ENCODE measurements at places on chromosomes 1 and 21.

DNA sequence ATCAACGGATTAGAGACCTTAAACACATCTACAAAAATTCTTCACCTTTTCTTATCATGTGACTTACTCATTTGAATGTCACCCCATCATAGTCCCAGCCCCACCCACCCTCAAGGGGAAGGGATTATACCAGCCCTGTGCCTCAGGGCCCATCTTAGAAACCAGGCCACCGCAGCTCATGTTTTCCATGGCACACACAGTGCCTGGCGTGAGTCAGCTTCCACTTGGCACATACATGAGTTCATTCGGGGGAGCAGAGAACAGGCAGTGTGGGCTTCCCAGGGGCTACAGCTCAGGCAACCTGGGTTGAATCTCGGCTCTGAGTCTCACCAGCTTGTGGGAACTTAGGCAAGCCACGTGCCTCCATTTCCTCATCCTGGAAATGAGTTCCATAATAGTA, 310.6 kb downstream of the NPHP4 start:
- no peak for DNase-seq

DNA sequence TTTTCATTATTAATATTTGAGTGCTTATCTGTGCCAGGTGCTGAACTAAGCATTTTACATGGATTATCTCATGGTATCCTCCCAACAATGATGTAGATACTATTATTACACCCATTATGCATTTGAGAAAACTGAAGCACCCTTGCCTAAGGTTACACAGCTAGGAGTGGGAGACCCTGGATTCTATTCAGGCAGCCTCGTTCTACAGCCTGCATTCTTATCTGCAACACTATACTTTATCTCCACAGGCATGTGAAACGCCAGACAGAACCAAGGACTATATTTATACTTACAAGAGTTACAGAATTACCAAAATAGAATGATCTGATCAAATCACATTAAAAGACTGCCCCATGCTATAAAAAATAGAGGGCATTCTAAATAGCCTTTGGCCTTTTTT, 22.4 kb downstream of the LPAR3 start:
- no peak for DNase-seq

- no peak for DNase-seq
Observed at GRCh38 chr1:230861489-230861888, 6.8 kb downstream of the C1orf198 start.

GRCh38 chr1:6391951-6392808, 1.4 kb downstream of the ACOT7 start:
- DNase-seq = no peak

DNA sequence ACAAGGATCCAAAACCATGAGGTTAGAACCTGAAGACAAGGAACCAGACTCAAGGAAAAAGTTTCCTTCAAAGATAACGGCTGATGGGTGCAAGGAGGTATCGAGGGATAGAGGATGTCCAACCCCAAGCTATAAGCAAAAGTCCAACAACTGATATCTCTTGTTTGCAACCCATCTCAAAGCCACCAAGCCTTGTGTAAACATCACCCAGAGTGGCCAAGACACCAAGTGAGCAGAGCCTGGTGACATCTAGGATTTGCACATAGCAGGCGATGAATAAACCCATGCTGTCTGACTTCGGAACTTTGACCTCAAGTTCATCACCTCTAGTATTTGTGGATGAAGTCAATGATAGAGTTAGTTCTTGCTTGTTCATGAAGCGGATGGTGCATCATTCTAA, 180.7 kb downstream of the ETS2 start:
- DNase-seq = no peak

DNA sequence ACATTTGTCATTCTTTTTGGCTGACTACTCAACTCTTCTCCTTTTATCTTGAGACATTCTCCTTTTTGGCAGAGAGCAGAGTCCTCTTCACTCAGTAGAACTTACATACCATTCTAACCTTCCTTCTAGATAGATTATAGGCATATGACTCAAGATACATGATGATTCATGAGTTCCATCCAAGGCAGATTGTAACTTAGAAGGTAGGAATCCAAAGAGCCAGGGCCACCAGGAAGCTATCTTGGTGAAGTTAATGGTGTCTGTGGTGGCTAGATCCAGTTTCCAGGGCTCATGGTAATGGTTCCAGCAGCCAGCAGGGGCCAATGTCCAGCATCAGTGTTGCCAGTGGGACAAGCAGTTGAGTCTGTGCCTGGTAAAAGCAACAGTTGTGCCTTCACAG, 76.1 kb upstream of the KIAA0040 start:
- DNase-seq = no peak

GRCh38 chr1:72516264-72516663, 233.9 kb upstream of the NEGR1 start:
- no peak for DNase-seq

DNA sequence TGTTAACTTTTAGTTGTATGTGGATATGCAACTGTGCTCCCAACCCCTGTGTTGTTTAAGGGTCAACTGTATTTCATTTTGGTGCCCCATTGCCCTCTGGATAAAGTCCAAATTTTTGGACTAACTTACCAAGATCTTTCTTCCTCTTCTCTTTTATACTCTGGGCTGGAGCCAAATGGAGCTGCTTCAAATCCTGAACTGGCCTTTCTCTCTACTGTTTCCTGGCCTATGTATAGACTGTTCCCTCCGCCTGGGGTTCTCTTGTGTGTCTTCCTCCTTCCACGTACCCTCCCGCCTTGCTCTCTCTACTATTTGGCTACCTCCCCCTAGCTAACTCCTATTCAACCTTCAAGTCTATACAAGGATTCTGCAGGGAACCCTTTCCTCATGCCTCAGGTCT, 8.4 kb upstream of the CDC14A start:
- DNase-seq = no peak

- no peak for DNase-seq
Observed at GRCh38 chr1:58031416-58031815, 515.1 kb downstream of the OMA1 start.

- no peak for DNase-seq
Observed at GRCh38 chr1:41687007-41687406, 202.5 kb upstream of the EDN2 start.

DNA sequence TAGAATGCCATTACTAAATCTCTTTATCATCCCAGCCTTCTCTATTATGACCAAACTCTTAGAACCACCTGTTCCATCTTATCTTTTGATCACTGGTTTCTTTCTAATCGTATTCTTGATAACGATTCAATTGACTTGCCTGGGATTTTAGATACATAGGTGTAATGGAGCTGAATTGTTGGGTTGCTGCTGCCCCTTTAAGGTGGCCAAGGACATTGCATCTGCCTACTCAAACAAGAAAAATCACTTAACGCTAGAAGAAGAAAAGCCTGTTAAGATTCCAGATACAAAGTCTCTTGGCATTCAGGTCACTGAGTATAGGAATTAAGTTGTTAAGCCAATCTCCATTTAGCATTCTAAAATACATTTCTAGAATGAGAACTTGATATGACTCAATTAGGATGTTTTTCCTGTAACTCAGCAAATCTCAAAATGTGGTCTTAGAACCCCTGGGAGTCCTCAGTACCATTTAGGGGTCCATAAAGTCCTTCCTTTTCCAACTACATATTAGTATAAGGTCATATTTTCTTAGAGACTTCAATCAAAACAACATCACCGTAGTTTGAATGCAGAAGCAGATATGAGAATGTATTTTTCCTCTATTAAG, 12.4 kb downstream of the NEXN start:
- DNase-seq = no peak

GRCh38 chr1:203317429-203318228, 12.3 kb downstream of the BTG2 start:
- no peak for DNase-seq

- DNase-seq = no peak
Observed at GRCh38 chr21:14520535-14520934, 25.6 kb downstream of the SAMSN1 start.

Measured in activated naive CD4-positive, alpha-beta T cell (primary cell).